Cardiac fibroblast (primary cell): ENCODE measurements at places on chromosomes 16 and 17.

GRCh38 chr16:86095131-86095752 lies 196.3 kb downstream of the IRF8 start:
- DNase-seq, result no peak

DNA sequence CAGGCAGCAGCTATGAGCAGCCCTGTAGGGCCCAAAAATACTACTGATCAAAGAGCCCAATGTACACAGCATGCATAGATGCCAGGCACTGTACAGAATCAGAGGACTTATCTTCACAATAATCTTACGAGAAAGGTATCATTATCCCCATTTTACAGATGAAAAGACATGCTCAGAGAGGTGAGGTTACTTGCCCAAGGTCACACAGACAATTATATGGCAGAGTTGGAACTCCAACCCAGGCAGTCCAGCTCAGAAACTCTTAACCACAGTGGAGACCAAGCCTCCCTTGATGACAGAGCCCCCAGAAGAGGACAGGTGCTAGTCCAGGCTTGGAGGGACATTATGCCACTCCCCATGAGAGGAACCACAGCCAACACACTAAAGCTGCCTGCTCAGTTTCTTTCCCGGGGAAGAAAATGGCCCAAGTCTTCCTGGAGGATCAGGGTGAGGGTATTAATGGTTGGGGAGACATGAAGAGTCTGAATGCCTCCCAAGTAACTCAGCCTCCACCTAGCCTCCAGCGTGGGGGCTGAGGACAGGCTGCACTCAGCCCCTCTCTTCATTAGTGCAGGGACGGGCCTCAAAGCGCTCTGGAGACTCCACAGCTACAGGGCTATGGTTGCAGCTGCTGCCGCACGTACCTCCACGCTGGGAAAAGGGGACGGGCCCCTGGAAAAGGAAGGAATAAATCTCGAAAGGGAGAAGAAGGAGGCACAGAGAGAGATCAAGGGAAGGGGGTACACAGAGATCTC lies 826 bp downstream of the UNC119 start:
- no peak for DNase-seq

- no peak for DNase-seq
Observed at GRCh38 chr16:8402981-8403843, 187.1 kb downstream of the TMEM114 start.

DNA sequence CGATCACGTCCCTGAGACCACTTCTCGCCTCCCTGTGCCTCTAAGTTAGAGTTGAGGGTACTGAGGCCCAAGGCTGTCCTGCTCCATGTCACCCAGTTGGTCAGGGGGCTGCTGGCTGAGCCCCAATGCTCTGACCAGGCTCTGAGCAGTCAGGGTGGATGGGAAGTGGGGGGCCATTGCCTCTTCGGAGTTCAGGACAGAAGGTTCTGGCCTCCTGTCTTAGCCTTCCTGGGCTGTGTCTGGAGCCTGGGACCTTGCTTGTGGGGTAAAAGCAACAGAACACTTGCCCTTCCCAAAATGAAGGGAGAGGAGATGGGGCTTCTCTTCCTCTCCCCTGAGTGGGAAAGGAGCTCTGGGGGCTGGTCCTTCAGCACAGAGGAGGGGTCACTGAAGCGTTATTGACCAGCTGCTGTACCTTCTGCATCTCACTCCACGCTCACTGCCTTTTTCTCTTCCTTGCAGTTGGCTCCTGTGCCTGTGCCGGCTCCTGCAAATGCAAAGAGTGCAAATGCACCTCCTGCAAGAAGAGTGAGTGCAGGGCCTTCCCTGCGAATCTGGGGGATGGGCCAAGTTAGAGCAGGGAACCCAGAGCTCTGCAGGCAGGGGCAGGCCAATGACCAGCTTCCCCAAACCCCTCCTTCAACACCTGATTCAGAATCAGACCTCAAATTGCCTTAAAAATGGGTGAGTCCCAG lies 580 bp downstream of the MT1X start:
- DNase-seq, result no peak

DNA sequence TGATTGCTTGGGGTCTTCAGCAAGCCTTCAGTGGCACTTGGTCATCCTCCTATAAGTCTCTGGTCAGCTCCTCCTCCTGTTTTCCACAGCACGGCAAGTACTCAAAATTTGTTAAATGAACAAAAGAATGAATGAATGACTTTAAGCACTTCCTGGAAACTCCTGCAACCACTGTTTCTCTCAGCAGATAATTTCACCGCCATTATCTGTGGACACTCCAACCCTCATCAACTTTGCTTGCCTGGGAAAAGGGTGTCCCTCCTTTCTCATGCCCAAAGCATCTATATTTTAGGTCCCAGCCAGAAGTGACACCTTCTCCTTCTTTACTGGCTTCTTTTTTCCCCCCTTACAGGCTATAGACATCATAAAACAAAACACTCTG lies 4.4 kb downstream of the PROCA1 start:
- DNase-seq, result no peak

DNA sequence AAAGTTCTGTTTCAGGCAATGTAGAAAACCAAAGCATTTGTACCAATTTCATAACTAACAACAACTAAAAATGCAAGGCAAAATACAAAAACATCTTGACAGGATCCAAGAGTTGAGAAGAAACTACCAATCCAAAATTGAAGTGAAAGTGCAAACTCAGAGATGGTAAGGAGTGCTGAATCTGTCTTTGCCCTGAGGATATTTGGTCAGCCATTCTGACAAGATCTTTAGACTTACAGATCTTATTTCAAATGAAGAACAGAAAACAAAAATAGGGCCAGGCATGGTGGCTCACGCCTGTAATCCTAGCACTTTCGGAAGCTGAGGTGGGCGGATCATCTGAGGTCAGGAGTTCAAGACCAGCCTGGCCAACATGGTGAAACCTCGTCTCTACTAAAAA lies 412.8 kb downstream of the ZFHX3 start:
- DNase-seq, result no peak

GRCh38 chr16:81645266-81645694 lies 133.8 kb upstream of the PLCG2 start:
- DNase-seq, result peak; percentile 94

- DNase-seq, result peak; percentile 95
Observed at GRCh38 chr17:35804658-35805192, 4.6 kb upstream of the TAF15 start.

DNA sequence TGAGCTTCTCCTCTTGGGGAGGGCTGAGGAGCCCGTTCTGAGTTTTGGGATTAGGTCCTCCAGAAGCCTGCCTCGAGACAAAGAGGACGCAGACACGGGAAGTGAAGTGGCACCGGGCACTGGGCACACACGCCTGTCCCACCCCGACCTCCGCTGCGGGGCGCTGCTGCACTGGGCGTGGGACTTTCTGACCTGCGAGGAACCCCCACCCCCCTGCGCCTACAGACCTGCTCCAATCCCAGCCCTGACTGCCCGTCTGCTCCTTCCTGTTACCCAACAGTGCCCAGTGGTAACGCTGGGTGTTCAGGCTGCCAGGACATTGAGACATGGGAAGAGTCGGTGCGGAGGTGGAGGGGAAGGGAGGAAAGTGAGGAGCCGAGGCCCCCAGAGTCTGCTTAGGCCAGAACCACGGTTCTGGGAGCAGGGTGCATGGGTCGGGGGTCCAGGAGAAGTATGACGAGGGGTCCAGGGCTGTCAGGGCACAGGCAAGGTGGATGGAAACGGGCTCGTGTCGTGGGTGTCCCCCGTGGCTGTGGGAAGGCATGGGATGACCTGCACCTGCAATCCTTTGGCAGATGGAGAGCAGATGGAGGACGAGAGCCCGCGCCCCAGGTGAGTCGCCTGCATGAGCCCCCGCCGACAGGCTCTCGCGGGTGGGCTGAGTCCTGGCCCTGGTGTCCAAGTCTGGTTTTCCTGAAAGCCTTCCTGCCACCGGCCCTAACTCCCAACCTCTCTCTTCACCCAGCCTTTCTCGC lies 112.0 kb upstream of the CREBBP start:
- no peak for DNase-seq

GRCh38 chr16:17168181-17168580 lies 302.6 kb downstream of the XYLT1 start:
- no peak for DNase-seq

DNA sequence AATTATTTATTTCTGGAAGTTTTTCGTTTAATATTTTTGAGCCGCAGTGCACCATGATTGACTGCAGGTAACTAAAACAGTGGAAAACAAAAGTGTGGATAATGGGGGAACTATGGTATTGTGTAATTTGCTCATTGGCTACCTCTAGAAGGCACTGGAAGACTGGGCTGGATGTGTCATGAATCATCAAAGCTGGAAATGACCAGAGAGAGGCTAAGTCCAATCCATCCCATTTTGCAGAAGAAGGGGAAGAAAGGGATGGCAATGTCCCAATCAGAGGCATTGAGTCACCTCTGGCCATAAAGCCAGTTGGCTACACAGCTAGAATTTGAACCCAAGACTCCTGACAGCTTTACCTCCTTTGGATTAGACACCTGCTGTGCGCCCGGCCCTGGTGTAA lies 29.3 kb downstream of the GLP2R start:
- DNase-seq, result no peak
